ENCODE measurements at places on chromosomes 3 and 15.

DNA sequence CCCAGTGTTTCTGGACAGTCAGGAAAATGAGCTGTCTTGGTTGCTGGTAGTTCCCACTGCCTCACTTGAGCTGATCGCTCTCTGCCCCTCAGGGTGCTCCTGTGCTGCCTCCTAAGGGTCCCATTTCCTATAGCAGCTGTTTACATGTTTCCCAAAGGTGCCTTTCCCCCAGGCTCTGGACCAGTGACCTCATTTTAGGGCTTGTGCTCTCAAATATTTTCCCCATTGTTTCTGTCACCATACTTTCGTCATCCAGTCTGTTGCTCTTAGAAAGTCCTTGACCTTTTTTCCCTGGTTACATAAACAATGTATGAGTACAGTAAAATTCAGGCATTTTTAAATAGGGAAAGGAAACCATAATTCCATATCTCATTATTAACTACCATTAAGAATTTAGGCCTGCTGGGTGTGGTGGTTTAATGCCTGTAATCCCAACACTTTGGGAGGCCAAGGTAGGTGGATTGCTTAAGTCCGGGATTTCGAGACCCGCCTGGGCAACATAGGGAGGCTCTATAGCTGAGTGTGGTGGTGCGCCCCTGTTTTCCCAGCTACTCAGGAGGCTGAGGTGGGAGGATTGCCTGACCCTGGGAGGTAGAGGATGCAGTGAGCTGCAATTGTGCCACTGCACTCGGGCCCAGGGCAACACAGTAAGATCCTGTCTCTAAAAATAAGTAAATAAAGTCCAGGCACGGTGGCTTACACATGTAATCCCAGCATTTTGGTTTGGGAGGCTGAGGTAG lies 11.7 kb downstream of the RAD54L2 start:
- DNase-seq: no peak

- DNase-seq: no peak
Measured at GRCh38 chr3:42061713-42062380, 29.3 kb upstream of the TRAK1 start.

DNA sequence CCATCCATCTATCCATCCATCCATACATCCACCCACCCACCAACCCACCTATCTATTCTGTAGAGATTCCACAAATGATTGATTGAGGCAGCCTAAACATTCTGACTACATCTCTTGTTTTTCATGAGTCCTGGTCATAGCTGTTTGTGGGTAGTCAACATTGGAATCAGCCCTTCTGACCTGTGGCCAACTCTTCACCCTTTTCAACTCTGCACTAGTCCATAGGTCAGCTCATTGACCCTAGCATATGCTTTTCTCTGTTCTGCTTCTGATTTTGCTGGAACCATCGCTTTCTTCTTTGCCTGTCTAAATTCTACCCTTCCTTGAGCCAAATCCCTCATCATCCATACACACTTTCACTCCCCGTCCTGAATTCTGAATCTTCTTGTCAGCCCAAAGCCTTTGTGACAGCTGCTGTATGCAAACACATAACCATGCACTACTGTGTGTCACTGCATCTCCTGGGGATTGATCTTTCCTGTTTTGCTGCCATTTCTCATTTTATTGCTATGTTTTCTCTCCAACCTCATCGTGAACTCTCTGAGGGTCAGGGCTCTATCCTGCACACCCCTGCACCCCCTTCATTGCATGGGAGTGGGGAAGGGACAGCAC lies 16.8 kb upstream of the KCTD6 start:
- DNase-seq: no peak

DNA sequence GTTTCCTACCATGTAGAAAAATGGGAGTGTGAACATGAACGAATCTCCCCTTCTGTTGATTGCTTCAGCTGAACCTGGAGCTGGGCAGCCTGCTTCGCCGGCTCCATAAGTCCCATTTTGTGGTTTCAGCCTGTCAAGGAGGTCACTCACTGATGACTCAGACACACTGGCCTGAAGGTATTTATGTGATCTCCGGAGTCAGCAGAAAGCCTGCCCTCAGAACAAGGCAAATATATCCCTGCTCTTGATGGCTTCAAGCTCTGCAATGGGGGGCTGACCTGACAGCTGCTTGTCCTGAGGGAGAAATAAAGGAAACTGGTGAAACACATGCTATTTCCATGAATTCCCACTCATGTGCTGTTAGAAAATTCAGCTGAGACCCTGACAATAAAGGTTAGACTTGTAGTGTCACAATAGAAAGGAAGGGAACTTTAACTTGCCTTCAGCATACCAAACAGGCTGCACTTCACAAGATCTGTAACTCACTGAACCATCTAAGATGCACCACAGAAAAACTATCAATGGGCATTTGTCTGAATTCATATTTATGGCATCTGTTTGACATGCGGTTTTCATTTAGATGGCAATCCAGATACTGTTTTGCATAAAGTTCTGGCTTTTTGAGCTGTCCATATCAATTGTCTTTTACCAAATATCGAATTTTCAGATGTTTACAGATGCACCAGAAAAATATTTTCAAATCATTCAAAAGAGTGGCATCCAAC lies 282.0 kb upstream of the VEPH1 start:
- DNase-seq: no peak

- no peak for DNase-seq
Measured at GRCh38 chr3:48356419-48356818, 15.6 kb upstream of the FBXW12 start.

DNA sequence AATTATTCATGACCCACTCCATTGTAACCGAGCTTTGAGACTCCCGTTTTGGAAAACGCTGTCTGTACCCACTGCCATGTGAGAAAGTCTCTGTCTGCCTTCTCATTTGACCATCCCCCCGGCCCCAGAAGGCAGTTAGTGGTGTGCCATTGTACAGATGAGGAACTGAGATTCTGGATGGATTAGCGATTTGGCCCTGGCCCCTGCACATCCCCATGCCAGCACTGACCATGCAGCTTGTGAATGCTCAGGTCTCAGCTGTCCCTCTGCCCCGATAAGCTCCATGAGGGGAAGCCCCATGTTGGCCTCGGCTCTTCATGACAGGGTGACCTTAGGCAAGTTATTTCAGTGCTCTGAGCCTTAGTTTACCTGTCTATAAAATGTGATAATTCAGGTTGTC lies 153.0 kb upstream of the SMAD3 start:
- no peak for DNase-seq

DNA sequence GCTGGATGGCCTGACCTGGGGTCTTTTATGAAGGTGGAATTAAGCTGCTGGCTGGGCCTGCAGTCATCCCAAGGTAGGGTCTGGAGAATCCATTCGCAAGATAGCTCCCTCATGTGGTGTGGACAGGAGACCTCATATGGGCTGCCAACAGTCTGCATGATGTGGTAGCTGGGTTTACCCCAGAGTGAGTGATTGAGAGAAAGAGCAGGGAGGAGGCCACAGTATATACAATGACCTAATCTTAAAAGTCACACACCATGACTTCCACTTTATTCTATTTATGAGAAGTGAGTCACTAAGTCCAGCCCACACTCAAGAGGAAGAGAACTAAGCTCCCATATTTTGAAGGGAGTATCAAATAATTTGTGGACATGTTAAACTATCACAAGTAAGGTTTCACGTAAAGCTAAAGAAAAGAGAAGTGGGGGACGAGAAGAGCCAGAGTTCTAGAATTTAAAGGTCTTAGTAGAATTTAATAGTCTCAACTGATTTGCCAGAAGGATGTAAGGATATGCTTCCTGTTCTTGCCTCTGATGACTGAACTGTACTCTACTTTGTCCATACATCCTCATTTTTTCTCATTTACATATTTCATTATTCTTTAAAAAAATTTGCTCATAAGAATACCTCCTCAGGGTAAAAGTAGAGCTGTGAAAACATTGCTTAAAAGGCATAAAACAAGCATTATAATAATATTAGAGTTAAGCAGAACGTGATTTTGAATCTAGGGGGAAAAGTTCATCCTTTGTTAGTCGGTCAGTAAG lies 184.4 kb downstream of the PEX5L start:
- DNase-seq: no peak

- no peak for DNase-seq
Measured at GRCh38 chr15:81544385-81544784, 170.4 kb upstream of the TMC3 start.

- no peak for DNase-seq
Measured at GRCh38 chr3:18245721-18246120, 179.4 kb downstream of the SATB1 start.

- no peak for DNase-seq
Measured at GRCh38 chr3:128217702-128218547, 64.6 kb downstream of the EEFSEC start.

DNA sequence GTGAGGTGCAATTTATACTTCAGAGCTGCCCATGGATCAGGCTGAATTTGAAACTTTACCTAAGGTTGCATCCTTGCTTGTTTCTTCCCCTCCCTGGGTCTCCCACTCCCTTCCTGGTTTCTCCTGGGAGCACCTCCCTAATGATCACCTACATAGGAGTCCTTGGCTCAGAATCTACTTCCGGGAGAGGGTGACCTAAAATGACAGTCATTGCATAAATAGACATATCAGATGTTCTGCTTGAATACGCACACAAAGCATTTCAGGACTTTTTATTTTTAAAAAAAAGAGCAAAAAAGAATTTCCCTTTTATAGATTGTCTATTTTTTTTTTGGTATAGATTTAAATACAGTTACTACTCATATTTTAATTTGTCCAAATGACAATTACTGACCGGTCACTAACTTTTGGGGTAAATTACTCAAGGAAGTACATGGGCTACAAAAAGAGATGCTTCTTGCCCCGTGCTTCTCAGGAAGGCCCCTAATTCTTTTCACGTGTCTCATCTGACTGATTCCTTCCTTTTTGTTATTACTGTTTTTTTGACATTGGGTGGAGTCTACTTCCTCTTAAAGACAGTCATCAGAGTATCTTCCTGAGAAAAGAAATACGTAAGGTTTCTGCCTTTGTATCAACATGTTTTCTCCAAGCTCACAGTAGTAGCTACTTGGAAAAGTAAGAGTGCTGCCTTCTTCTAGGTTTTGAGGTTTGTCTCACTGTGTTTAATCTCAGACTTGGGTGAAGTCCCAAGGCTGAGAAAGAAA lies 4.9 kb upstream of the MYZAP start:
- no peak for DNase-seq

- no peak for DNase-seq
Measured at GRCh38 chr3:15513116-15513515, 8.4 kb downstream of the COLQ start.

GRCh38 chr3:113054552-113054951 lies 63.8 kb downstream of the GTPBP8 start:
- DNase-seq: no peak

DNA sequence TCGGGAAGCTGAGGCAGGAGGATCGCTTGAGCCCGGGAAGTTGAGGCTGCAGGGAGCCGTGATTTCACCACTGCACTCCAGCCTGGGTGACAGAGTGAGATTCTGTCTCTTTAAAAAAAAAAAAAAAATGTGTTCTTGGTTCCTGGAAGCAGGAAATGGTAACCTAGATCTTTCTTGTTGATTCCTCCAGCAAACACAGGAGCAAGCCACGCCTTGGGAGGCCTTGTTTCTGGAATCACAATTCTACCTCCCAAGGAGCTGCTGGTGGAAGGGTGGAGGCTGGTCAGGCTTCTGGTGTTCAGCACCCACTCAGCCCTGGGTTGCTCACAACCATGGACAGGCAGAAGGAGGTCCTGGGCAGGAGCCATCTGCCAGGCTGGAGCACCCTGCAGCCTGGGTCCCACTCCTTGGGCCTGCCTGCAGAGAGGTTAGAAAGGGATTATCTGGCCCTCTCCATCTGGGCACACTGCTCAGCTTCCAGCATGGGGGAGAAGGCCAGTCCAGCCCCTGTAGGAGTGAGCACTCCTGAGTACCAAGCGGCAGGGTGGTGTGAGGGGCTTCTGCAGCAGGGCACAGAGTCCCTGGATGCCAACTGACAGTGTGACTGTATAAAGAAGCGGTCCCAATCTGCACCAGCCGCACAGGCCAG lies 65.6 kb downstream of the ABTB1 start:
- no peak for DNase-seq

DNA sequence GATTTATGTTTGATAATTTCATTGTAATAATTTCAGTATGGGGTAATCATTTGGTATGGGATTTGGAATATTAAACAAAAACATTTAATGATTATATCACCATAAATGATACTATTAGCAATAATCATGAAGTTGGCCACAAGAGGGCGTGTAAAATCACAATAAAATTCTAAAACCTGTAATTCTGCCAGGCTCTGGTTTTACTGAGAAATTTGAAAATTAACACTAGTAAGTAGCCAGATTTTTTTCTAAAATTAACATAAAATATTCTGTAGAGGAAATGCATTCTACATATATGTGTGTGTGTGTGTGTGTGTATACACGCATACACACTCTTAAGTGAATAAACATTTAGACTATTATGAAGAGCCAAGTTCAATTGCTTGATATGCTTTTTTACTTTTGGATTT lies 40.5 kb downstream of the FEZF2 start:
- peak; percentile 53 for DNase-seq

DNA sequence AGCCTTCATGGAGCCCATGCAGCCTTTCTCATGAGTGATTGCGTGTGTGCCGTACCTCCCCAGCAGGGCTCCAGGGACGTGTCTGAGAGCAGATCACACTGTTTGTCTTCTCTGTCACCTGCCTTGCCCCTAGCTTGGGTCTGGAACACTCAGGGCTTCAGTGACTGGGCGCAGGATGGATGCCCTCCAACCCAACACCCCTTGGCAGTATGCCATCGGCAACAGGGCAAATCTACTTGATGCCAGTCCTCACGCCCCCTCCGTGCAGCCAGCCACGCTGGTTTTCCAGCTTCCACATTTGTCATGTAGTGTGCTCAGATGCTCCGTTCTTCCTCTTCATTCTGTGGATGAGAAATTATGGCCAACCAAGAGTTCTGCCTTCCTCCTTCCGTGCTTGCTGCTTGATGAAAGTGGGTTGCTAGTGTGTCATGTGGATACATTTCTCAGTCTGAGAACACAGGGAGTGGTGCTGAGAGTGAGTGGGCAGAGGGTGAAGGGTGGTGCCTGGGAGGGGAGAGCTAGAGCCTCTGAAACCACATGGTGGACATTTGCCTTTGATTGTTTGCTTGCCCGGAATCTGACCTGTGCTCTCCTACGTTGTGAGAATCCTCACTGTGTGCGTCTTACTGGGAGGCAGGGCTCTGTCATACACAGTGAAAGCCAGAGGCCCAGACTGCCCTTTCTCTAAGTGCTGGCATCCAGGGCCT lies 97.2 kb downstream of the FAM43A start:
- DNase-seq: no peak

GRCh38 chr15:99721896-99722295 lies 11.3 kb downstream of the LYSMD4 start:
- no peak for DNase-seq

- no peak for DNase-seq
Measured at GRCh38 chr3:60056404-60056803, 1006.6 kb upstream of the CFAP20DC start.

GRCh38 chr15:31828594-31828993 lies 201.7 kb upstream of the CHRNA7 start:
- peak; percentile 49 for DNase-seq

DNA sequence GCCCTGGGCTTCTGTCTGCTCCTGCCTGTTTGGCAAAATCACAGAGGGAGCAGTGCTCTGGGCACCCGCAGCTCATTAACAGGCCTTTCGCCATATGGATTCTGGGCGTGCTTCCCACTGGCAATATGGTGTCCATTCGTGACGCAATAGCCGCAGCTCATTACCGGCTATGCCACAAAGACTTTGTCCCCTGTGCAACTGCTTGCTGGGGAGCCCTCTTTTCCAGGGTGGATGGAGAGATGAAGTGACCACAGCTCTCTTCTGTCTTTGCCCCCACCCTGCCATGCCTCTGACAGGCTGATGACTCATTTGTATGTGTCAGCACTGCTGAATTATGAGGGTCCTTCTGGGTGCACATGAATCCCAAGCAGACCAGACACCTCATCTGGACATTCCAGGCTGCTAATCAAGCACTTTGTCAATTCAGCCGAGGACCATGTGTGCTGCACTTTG lies 214.3 kb upstream of the FEZF2 start:
- DNase-seq: no peak
